ENCODE measurements at places on chromosomes 12 and 14.
A peak's percentile ranks its signal among the peaks of the same experiment; 100 is the strongest.

DNA sequence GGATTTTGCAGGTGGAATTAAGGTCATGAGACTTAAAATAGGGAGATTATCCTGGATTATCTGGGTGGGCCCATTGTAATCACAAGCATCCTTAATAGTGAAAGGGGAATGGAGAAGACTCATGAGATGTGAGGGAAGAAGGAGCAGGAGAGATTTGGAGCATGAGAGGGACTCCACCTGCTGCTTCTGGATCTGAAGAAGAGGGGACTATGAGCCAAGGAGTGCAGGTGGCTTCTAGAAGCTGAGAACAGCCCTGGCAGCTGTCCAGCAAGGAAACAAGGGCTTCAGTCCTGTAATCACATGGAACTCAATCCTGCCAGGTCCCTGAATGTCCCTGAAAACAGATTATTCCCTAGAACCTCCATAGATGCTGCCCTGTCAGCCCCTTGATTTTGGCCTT is 67.8 kb downstream of the PELI2 start:
- no peak for DNase-seq

DNA sequence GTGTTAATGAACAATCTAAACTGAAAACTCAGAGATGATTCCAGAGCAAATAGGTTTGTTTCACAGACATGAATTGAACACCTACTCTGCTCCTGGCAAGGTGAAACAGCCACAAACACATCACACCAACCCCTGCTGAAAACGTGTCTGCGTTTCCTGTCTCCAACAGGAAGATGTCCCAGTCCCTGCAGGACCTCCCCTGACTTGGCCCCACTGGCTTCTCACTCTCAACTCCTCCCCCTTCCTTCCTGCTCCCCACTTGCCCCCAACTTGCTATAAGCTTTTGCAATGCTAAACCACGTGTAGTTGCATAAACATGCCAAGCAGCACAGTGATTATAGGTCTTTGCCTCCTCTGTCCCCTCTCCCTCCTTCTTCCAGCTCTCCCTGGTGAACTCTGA is 567.6 kb downstream of the BCL11B start:
- no peak for DNase-seq

GRCh38 chr14:81366214-81366613 is 33.9 kb downstream of the STON2 start:
- no peak for DNase-seq

GRCh38 chr14:96037891-96038557 is 1.1 kb upstream of the C14orf132 start:
- DNase-seq = no peak

DNA sequence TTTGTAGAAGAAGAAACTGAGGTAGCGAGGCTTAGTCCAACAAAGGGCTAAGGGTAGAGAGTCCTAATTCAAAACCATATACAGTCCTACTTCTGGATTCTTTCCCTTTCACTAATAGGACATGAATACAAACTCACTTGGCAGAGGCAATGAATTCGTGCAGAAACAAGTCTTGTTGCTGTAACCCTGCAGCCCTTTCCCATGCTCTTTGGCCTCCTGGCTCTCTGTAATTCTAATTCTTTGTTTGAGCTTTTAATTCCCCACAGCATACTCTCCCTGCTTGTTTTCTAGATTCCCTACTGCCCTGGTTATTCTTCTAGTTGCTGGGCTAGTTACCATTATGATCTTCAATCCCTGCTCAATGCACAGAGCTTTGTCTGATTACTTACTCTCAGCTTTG is 381.4 kb downstream of the ETNK1 start:
- DNase-seq = no peak

DNA sequence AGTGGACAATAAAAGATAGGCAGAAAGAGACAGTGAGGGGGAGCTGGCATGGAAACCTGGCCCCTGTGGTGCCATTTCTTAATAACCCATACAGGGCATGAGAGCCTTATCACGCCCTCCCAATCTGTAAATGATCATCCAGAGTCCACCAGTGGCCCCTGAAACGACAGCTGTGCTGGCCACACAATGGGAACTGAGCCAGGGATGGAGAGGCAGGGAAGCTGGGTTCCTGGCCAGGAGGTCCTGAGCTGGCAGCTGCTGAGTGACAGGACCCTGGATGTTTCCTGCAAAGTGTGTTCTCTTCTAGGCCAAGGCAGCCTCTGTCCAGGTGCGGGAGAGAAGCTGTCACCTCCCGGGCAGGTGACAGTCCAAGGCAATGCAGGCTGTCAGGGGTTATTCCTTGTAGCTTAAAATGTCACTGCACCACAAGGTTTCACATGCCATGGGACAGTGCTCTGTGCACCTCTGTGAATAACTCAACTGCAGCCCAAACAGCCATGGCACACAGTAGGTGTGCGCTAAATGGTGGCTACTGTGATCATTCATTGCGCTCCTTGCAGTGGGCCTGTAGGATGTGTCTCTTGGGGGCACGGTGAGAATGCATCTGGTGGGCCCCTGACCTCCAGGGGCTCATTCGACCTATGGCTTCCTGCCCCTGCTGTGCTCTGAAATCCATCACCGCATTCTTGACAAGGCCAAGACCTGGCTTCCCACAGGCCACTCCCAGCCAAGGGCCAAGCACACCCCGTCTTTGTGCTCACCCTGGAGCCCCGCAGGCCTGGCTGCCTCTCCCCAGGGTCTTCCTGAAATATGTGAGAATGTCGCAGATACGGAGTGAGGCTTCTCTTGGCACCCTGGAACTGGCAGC is 46.3 kb upstream of the BCL11B start:
- no peak for DNase-seq

GRCh38 chr14:87231336-87232026 is 761.5 kb downstream of the GALC start:
- DNase-seq = no peak

- DNase-seq = no peak
Measured at GRCh38 chr12:10511756-10512355, 6.2 kb downstream of the EIF2S3B start.

GRCh38 chr14:30355431-30355913 is 203.5 kb upstream of the G2E3 start:
- peak; percentile 3 for DNase-seq

DNA sequence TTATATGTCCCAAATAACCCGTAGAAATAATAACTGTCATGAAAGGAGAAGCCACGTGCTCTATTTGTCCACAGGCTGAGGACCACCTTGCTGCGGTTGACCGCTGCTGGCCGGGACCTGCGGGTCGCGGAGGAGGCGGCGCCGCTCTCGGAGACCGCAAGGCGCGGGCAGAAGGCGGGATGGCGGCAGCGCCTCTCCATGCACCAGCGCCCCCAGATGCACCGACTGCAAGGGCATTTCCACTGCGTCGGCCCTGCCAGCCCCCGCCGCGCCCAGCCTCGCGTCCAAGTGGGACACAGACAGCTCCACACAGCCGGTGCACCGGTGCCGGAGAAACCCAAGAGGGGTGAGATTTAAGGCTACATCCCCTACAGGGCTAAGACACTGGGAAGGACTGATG is 21.0 kb downstream of the RPGRIP1 start:
- DNase-seq = no peak

- DNase-seq = no peak
Measured at GRCh38 chr12:131872154-131873051, 22.0 kb upstream of the ULK1 start.

GRCh38 chr12:52199294-52199919 is 7.6 kb upstream of the KRT80 start:
- no peak for DNase-seq
